Ovary (tissue), 10 donors: ENCODE measurements at places on chromosomes 6 and 20. TPM values are rescaled to one million over a fixed set of nuclear protein-coding genes. Genes with fewer than 3 reads are reported as not detected.

Gene EYA2
- 7.2 TPM for total RNA-seq

DNA sequence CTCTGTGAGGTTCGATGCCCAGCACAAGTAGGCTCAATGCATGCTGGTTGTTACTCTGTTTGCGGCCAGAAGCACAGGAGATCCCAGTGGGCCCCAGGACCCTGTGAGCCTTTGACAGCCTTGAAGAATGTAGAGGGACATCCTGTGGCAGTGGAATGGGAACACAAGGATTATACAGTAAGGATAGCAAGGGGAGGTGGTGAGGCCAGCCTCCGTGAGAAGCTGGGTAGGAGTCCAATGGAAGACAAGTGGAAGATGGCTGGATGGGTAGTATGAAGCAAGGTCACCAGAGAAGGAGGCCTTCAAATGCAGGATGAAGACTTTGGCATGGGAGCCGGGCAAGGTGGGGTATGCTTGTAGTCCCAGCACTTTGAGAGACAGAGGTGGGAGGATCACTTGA, 622.9 kb upstream of the CDH4 start:
- no peak overlapping the region for H3K27ac ChIP-seq
- peaks cover 1% of the 10 kb centered on the region for H3K4me1 ChIP-seq
- no peak overlapping the region for H3K4me3 ChIP-seq
- no peaks in the 10 kb centered on the region for H3K36me3 ChIP-seq
- DNase-seq = no peak

- H3K4me3 ChIP-seq = no peak overlapping the region
- no peaks in the 10 kb centered on the region for H3K36me3 ChIP-seq
- DNase-seq = no peak
- no peak overlapping the region for H3K27ac ChIP-seq
- H3K27me3 ChIP-seq = no peaks in the 10 kb centered on the region
Measured at GRCh38 chr6:65289491-65289890, 417.5 kb downstream of the EYS start.

GRCh38 chr6:116408491-116408890, 37.7 kb downstream of the DSE start:
- H3K27me3 ChIP-seq = no peaks in the 10 kb centered on the region
- DNase-seq = no peak

GRCh38 chr20:20699144-20699543, 13.3 kb downstream of the RALGAPA2 start:
- no peaks in the 10 kb centered on the region for H3K4me1 ChIP-seq
- no peak overlapping the region for H3K4me3 ChIP-seq
- H3K27ac ChIP-seq = no peak overlapping the region
- no peaks in the 10 kb centered on the region for H3K27me3 ChIP-seq

DNA sequence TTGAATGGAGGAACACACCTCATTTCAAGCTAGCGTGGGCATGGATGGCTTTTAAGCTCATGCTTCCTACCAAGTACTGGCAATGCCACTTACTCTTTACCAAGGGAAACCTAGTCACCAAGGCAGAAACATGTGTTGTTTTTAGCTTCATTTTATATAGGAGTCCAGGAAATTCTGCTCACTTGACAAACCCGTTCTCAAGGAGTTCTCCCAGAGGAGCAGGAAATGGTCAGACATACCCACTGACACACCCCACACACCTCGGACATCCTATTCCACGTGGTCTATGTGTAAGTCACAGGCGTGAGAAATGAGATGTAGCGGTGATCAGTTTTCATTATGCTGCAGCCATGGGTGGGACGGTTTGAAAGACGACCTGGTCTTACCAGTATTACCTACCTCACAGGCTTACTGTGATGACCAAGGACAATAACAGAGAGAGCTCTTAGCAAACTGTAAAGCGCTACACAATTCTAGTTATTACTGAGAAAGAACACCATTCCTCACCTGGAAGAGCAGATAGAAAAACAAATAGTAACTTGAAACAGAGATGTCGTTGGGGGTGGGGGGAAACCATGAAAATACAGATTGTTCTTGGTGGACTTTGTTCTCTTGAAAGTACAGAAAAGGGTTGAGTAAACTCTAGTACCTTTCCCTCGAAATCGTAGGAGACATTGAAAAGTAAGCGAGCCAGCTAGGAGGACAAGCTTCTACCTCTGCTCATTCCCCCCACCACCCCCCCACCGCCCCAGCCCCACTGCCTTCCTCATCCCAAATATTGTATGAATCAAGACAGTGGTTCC, 1.7 kb downstream of the CNKSR3 start:
- peak overlapping the region; percentile 76 for H3K27ac ChIP-seq
- no peaks in the 10 kb centered on the region for H3K27me3 ChIP-seq
- no peak for DNase-seq
- H3K36me3 ChIP-seq = no peaks in the 10 kb centered on the region

GRCh38 chr6:30997301-30997700, 13.0 kb upstream of the MUC22 start:
- no peak for DNase-seq
- H3K27ac ChIP-seq = no peak overlapping the region
- no peak overlapping the region for H3K4me3 ChIP-seq
- no peaks in the 10 kb centered on the region for H3K27me3 ChIP-seq

DNA sequence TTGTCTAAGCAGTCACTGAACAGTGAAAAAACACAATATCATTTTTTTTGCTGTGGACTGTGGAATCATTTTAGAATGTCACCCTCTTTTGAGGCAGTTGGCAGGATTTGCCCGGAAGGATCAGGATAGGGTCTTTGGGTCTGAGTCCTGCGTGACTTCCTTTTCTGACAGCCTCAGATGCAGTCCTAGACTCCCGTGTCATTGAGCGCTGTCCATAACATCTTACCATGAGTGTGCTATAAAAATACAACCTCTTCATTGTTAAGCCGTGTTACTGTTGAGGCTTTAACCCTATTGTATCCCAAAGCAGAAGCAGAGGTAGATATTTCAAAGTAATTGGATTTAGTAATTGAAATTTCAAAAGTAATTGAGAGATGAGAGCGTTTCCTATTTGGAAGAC, 30.6 kb downstream of the ARID1B start:
- H3K36me3 ChIP-seq = no peaks in the 10 kb centered on the region
- H3K4me3 ChIP-seq = no peak overlapping the region
- H3K27ac ChIP-seq = no peak overlapping the region

Gene LRRN4
- 9.0 TPM for total RNA-seq

DNA sequence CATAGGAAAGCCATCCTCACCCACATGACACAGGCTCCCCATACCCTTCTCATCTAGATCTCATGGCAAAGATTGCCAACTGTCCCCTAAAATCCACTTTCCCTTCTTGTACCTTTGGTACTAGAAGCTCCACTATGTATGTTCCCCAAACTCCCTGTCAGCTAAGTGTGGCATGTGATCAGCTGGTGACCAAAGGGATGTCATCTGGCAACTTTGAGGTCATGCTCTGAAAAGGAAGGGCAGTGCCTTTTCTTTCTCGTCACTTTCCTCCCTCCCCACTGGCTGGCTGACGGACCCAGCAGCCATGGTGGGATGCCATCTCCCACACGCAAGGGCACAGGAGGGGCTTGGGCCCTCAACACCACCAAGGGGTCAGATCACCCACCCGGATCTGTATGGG, 23.8 kb upstream of the TAF8 start:
- no peak overlapping the region for H3K27ac ChIP-seq
- DNase-seq = no peak
- H3K4me1 ChIP-seq = peaks cover 23% of the 10 kb centered on the region
- H3K4me3 ChIP-seq = no peak overlapping the region

Gene EYS
- not detected for total RNA-seq

- no peak overlapping the region for H3K27ac ChIP-seq
- peaks cover 5% of the 10 kb centered on the region for H3K4me1 ChIP-seq
- no peak overlapping the region for H3K4me3 ChIP-seq
- H3K36me3 ChIP-seq = no peaks in the 10 kb centered on the region
Measured at GRCh38 chr6:116359131-116359530, 11.6 kb upstream of the DSE start.

- no peaks in the 10 kb centered on the region for H3K27me3 ChIP-seq
- no peak overlapping the region for H3K4me3 ChIP-seq
- H3K36me3 ChIP-seq = no peaks in the 10 kb centered on the region
- no peak overlapping the region for H3K27ac ChIP-seq
Measured at GRCh38 chr20:12825226-12825595, 183.6 kb upstream of the SPTLC3 start.

GRCh38 chr6:79797912-79798311, 149.4 kb downstream of the ELOVL4 start:
- H3K27ac ChIP-seq = no peak overlapping the region
- no peak overlapping the region for H3K4me3 ChIP-seq
- H3K27me3 ChIP-seq = no peaks in the 10 kb centered on the region
- no peaks in the 10 kb centered on the region for H3K36me3 ChIP-seq
- no peak for DNase-seq

DNA sequence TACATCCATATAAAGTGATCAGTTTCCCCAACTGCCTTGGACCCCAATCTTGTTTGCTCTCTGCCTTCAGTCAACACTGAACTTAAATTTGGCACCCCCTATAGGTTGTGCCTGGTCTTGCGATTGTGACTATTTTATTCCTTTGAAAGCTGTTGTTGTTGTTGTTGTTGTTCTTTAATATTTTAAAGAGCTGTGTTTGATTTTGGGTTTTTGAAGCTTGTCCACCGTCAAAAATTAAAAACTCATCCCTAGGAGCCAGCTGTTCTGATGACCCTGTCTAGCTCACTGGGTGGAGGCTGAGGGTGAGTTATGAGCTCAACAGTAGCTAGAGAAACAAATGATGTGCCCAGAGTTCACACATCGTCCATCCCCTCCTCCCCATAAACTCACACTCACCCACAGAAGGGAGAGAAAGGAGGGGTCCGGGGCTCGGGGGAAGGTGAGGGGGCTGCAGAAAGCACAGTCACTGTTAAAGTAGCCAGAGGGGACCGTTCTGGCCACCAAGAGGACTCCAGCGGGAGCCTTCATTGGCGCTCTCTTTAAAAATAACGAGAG, 4.0 kb downstream of the SIM1 start:
- H3K27ac ChIP-seq = no peak overlapping the region
- H3K4me3 ChIP-seq = no peak overlapping the region
- DNase-seq = no peak
- no peaks in the 10 kb centered on the region for H3K27me3 ChIP-seq
- H3K36me3 ChIP-seq = no peaks in the 10 kb centered on the region

GRCh38 chr6:2503816-2504494, 246.8 kb downstream of the MYLK4 start:
- H3K27me3 ChIP-seq = no peaks in the 10 kb centered on the region
- H3K27ac ChIP-seq = no peak overlapping the region
- no peaks in the 10 kb centered on the region for H3K36me3 ChIP-seq

Gene DOK5
- total RNA-seq = 0.86 TPM

DNA sequence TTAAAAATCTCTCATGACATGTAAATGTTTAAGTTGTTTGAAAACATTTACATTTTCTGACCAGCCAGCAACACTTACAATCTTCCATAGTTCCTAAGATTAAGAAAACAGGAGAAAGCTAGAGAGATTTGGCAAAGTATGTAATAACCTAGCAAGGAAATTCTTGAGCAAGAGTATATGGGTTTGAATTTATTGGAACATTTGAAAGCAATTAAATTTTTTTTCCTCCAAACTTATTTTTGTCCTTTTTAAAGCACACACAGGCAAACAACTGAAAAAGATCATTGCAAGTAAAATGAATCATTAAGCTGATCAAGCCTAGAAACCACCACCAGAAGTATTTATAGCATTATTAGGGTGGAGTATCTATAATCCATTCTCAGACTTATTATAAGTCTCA, 20.1 kb upstream of the ZNF217 start:
- H3K27ac ChIP-seq = no peak overlapping the region
- H3K27me3 ChIP-seq = no peaks in the 10 kb centered on the region
- H3K36me3 ChIP-seq = no peaks in the 10 kb centered on the region

DNA sequence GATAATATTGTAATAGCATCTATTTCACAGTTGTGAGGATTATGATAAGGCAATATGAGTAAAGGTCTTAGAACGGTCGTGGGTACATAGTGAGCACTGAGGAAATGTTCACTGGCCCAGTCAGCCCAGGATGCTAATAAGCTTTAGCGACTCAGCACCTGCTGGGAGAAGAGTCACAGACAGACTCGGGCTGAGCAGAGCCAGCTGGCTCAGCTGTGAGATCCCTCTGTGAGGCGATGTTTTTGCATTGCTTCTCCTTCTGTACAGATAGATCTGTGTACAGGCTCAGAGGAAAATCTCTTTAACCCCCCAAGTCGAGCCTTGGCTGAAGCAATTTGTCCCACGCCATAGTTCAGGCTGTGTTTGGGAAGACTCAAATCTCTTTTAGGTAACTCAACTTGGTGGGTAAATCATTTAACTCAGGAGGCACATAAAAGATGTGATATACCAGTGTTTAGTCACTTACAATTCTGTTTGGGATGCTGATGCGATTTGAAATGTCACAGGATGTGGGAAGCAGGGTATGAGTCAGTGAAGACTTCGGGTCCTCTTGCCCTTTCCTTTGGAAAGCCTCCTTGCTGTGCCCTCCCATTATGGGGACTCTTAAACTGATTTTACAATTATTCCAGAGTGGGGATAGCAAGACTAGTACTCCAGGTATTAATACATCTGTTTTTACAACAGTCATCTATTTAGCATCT, 53.1 kb downstream of the PHACTR1 start:
- no peak for DNase-seq
- no peak overlapping the region for H3K27ac ChIP-seq
- H3K27me3 ChIP-seq = no peaks in the 10 kb centered on the region
- H3K4me3 ChIP-seq = no peak overlapping the region
- H3K4me1 ChIP-seq = no peaks in the 10 kb centered on the region

Gene SAMHD1
- total RNA-seq = 79.4 TPM

- DNase-seq = no peak
- no peak overlapping the region for H3K4me3 ChIP-seq
- H3K27me3 ChIP-seq = no peaks in the 10 kb centered on the region
Measured at GRCh38 chr6:100163035-100163434, 169.0 kb upstream of the MCHR2 start.

Gene GPRC6A
- not detected for total RNA-seq

Gene FAM229B
- 37.3 TPM for total RNA-seq

DNA sequence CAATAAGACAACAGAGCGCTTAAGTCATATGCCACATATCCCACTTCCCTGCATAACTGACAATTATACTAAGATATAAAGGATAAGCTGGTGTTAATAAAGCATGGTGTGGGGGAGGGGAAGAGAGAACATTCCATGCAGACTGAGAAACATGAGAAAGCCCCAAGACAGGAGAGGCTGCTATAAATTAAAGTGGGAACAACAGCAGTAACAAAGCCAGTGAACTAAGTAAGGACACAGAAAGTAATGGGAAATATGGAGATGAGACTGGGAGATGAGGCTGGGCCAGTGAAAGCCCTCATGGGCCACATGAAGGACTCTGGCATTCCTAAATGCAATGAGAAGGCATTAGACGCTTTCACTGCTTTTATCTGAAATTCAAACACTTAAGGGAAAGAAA, 41.3 kb downstream of the SESN1 start:
- no peak overlapping the region for H3K27ac ChIP-seq
- H3K27me3 ChIP-seq = no peaks in the 10 kb centered on the region
- H3K36me3 ChIP-seq = no peaks in the 10 kb centered on the region
